ENCODE measurements at places on chromosomes 2 and 18. TPM values are rescaled to one million over a fixed set of nuclear protein-coding genes. Genes with fewer than 3 reads are reported as not detected.

DNA sequence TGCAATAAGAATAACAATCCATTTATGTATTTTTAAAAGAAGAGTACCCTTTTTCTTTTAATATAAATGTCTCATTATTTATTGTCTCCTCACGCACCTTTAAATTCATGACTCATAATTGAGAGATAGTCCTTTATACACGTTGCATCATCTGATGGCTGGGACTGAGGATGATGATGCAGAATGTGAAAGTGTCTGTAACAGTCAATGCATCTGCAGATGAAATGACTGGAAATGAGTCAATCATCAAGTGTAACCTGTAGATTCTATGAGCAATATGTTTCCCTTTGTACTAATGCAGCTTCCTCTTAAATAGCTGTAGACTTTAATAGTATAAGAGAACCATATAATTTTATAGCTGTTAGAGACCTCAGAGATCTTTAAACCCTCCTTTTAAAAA, 26.1 kb upstream of the SYT4 start:
- no peak for DNase-seq

- no peak for DNase-seq
Measured at GRCh38 chr2:18084376-18084775, 205.9 kb downstream of the KCNS3 start.

DNA sequence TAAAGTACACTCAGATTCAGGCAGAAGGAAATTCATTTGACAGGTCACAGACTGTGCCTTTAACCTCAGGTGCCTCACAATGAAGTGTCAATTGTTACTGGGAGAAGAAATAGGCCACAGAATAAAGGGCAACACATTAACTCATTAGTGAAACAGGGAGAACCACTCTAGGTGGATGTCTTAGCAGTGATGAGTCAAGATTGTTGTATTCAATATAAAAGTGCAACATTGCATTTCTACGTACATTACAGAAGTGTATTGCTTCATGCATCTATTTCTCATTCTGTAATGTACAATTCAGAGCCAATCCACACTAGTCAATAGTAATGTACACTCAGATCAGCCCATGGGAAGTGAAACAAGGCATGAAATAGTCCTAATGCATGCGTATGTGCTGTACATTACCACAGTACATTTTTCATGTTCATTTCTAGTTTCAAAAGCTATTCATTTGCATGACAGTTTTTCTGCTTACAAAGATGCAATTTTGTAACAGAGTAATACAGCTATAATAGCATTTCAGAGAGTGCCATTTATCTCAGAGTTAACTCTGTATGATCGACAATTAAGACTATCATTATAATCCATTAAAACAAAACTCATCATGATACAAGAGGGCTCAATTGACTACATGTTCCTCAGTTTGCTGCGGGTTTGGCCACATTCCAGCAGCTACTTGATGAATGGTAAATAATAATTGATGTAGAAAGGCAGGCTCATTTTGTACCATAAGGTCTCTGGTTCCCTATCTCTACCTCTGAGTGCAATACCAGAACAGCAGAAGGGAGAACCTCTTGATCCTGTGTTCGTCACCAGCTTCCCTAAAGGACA, 12.2 kb upstream of the ARL5A start:
- DNase-seq, result no peak

GRCh38 chr18:79577451-79578395, 101.9 kb upstream of the CTDP1 start:
- DNase-seq, result no peak

Gene ZSWIM2
- total RNA-seq, result not detected

Gene ABCG8
- total RNA-seq, result not detected

Gene MALL
- 72.2 TPM for total RNA-seq

Gene CRACDL
- 9.7 TPM for total RNA-seq

Data from pulmonary artery endothelial cell (primary cell).